ENCODE measurements at places on chromosomes 5 and 9.

- DNase-seq, result no peak
These were observed 475.7 kb upstream of the TNC start for GRCh38 chr9:115593587-115594091.

- no peak for DNase-seq
These were observed 245.4 kb downstream of the MLLT3 start for GRCh38 chr9:20376731-20377375.

- no peak for DNase-seq
These were observed 81.0 kb upstream of the EQTN start for GRCh38 chr9:27377811-27378456.

DNA sequence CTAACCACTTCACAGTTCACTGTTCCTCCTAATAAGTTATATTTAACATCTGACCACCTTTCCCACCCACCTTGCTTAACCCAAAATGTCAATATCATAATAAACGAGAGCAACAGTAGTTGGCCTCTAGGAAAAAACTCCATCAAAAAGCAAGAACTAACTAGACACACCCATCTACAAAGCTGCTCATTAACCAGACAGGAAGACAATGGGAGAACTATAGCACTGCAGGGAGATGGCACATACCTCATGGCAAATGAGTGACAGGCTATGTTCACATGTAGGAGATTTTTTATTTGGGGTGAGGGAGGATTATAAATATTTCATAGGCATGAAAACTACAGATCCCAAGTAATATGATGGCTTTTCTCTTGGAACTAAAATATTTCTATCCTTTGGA, 23.6 kb upstream of the CDK5RAP2 start:
- DNase-seq, result no peak

- no peak for DNase-seq
These were observed 2.9 kb upstream of the SPINK5 start for GRCh38 chr5:148060881-148061280.
